ENCODE measurements at places on chromosomes 11 and 22. TPM values are rescaled to one million over a fixed set of nuclear protein-coding genes. Genes with fewer than 3 reads are reported as not detected.
A peak's percentile ranks its signal among the peaks of the same experiment; 100 is the strongest.

- DNase-seq: no peak
Observed at GRCh38 chr11:22430639-22431038, 92.5 kb downstream of the SLC17A6 start.

DNA sequence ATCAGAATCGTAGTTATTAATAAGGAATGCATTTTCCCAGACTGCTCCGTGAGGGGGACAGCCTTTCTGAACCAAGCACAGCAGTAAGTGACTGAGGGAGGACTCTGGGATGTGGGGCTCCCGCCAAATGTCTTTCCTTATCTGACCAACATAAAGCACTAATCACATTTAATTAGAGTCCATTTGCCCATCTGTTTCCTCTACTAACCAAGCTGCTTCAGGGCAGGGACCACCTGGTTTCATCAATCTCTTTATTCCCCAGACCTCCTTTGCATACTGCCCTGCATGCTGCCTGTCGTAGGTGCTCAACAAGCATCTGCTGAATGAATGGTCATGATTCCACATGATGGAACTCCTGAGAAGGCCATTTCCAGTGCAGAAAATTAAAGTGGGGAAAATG is 29.4 kb downstream of the SMCO4 start:
- DNase-seq: no peak

DNA sequence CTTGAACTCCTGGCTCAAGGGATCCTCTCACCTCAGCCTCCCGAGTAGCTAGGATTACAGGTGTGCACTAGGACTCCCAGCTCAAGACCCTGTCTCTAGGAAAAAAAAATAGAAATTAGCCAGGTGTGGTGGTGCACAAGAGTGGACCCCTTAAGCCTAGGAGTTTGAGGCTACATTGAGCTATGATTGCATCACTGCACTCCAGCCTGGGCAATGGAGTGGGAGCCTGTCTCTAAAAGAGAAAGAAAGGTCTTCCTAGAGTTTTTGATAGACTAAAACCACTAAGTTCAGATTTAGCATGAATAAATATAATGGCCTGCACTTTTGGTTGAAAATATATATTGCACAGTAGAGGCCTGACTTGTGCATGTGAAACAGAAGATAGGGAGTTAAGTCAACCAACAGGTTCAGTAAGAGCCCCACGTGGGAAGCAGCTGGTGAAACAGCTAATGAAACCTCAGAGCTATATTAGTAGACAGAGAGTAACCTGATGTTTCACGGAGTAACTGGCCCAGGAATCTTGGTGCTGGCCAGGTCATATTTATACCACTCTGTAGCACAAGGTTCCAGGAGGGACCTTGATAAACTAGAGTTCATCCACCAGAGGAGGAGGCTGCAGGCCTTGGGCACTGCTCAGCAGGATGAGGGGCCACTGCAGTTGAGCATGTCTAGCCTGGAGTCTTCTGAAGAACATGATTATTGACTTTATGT is 4.6 kb upstream of the MICAL3 start:
- no peak for DNase-seq

DNA sequence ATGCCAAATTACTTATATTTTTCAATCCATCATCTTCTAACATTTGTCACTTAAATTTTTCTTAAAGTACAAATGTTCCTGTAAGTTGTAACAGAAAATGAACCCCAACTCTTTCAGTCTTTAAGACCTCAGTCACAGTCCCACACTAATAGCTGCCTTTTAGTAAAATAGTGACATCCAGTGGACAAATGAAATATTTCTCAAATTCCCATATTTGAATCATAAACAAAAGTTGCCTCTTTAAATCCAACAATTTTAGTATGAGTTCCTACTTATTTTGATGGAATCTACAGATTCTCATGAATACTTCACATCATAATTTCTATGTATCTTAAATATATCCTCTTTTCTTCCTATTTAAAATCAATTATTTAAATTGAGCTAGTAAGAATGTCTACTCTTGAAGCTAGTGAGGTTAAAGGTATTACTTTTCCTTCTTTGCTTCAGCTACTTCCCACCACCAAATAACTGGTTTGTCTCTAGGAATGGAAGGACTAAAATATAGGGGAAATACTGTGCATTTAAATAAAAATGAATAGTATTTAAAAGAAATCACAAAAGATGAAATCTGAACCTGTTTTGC is 9.2 kb downstream of the LIN7C start:
- DNase-seq: peak; percentile 10

- DNase-seq: no peak
Observed at GRCh38 chr11:10663990-10664389, 29.6 kb downstream of the IRAG1 start.

DNA sequence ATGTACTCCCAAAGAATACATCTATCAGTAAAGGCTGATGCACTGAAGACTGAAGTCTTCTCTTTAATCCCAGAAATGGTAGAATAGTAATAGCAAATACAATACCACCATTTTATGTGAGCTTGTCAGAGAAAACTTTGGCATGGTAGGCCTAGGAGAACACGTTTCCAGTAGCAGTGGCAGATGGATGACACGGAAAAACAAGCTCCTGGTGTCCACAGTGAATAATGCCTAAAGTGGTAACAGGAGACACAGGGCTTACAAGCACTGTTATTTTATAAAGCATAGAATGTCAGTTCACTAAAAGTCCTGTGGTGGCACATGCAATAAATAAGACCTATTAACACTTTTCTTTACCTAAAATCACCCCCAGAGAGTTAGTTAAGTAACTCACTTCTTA is 277.6 kb downstream of the TTC28 start:
- DNase-seq: no peak

The GRM5 gene
- total RNA-seq: not detected

The PITPNM1 gene
- total RNA-seq: 126 TPM

The SELENOO gene
- 25.2 TPM for total RNA-seq

The APOBEC3B gene
- 26.1 TPM for total RNA-seq
